ENCODE measurements at places on chromosomes 6 and 20.

- DNase-seq: no peak
Measured at GRCh38 chr6:109197061-109197460, 101.8 kb downstream of the CEP57L1 start.

- no peak for DNase-seq
Measured at GRCh38 chr6:69933239-69933638, 66.9 kb downstream of the COL19A1 start.

DNA sequence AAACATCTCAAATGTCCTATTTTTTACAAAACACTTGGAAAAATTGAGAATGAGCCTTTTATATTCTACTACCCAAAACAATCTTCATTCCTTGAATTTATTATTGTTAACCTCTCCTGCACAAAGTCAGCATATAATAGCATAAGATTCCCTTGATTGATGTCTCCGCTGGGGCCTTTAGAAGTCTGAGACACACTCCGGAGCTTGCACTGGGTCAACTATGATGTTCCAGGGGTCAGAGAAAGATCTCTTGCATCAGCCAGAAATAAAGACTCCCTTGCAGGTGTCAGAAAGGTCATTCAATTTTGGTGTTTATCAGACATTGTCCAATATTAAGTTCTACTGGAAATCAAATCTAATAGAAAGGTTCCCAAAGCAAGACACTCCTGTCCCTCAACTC is 29.7 kb upstream of the NHSL1 start:
- no peak for DNase-seq

DNA sequence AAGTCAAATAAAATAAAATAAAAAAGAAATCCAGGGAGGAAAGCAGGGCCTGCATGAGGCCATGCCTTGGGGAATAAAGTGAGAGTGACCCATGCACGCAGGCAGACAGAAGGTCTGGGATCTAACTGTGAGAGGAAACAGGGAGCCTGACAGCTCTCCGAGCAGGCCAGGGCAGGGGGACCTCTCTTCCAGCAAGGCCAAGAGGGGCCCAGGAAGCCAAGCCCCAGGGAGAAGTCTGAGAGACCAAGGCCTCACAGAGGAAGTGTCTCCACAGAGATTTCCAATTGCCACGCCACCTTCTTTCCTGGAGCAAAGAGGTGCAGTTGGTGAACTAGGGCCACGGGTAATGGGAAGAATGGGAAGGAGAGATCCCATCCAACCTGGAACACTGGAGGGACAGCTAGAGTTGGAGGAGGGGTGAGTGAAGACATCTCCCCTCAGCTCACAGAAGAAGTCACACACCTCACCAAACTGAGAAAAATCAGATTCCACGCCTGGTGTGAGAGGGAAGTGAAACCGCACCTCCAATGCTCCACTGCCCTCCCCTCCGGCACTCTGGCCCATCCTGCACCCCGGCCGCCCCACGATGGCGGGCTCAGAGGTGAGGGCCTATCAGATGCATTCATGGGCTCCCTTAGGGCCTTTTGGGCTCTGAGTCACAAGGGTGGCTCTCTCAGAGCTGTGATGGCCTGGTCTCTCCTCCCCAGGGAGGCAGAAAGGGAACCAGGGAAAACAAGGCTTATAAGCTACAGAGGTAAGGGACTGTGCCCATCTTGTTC is 25.1 kb upstream of the TAF8 start:
- DNase-seq: no peak

- DNase-seq: no peak
Measured at GRCh38 chr20:49471397-49471796, 11.1 kb downstream of the KCNB1 start.

DNA sequence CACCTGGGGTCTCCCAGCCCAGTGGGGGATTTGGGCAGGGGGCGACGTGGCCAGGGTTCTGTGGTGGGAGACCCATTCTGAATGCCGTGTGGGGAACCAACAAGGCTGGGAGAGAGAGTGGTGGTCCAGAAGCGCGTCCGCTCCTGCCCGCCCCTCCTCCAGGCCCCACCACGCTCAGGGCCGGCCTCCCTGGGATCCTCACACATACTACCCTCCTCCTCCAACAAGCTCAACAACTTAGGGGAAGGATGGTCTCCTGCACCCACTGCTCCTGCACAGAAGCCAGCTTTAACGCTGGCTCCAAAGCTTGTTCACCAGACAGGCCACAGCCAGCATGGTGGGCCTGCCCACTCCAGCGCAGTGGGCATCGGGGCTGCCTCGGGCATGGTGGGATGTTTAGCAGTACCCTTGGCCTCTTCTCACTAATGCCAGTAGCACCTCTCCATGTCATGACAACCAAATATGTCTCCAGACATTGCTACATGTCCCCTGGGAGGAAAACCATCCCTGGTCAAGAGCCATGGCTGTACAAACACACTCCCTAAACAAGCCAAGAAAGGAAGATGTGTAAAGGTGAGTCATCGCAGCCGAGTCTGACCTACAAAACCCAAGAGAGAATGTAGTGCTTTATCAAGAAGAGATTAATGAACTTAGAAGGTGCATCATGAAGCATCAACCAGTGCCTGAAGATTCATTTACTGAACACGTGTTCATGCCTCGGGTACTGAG is 75.7 kb downstream of the BMP7 start:
- no peak for DNase-seq

- DNase-seq: no peak
Measured at GRCh38 chr20:8394308-8394945, 262.4 kb downstream of the PLCB1 start.

All from ACHN (cell line).